ENCODE measurements at places on chromosomes 3 and 15.

DNA sequence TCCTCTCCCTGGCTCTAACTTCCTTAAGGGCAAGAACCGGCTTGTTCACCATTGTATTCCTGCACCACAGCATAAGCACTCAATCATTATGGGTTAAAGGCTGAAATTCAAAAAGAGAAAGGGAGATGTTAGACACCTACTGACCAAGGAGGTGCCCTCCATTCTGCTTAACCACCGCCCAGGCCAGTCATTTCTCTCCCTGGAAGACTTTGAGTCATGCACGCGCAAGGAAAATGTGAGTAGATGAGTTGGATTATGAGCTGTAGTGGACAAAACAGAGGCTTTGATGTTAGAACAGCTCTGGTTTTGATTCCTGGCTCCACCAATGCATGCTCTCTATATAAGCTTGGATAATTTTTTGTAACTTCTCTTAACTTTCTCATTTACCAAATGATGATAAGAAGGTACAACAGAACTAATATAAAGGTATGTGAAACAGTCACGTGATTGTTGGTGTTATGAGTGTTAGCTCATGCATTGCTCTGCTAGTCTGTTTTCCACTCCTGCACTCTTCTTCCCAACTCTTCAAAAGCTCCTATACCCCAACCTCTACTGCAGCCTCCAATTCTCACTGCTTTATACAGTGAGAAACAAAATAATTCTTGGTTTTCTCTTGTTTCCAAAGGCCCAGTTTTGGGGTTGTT, 148.4 kb upstream of the ATP11B start:
- H3K36me3 ChIP-seq, result no peaks in the 10 kb centered on the region
- no peak overlapping the region for H3K27ac ChIP-seq
- no peak overlapping the region for H3K4me3 ChIP-seq
- DNase-seq, result peak; percentile 48
- no peaks in the 10 kb centered on the region for H3K4me1 ChIP-seq
- H3K27me3 ChIP-seq, result no peaks in the 10 kb centered on the region

- no peak overlapping the region for H3K4me3 ChIP-seq
- H3K36me3 ChIP-seq, result no peaks in the 10 kb centered on the region
- peak overlapping the region; percentile 60 for H3K27ac ChIP-seq
These were observed 40.8 kb downstream of the MGLL start for GRCh38 chr3:127781411-127782001.

- DNase-seq, result no peak
- peaks cover 9% of the 10 kb centered on the region for H3K4me1 ChIP-seq
- no peak overlapping the region for H3K27ac ChIP-seq
- no peaks in the 10 kb centered on the region for H3K36me3 ChIP-seq
These were observed 64.9 kb downstream of the DPH6 start for GRCh38 chr15:35481064-35481463.

GRCh38 chr3:14605744-14606143, 45.8 kb upstream of the CCDC174 start:
- H3K4me3 ChIP-seq, result no peak overlapping the region
- DNase-seq, result no peak
- H3K27me3 ChIP-seq, result peaks cover 33% of the 10 kb centered on the region
- H3K4me1 ChIP-seq, result no peaks in the 10 kb centered on the region

DNA sequence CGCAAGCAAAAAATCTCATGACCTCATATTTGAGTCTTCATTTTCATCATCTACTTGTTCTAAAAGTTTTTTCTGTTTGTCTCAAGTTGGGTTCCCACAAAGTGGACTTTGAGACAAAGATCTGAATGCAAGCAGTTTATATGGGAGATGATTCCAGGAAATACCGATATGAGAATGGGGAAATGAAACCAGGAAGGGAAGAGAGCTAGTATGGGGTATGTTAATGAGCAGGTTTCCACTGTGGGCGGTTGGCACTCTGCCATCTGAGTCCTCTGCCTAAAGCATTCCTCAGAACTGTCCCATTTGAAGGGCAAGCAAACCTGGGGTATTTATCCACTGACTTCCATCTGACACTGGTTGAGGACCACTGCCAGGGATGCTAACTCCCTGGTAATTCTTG, 8.8 kb downstream of the ADPRH start:
- no peak for DNase-seq
- H3K36me3 ChIP-seq, result peaks cover 3% of the 10 kb centered on the region
- H3K4me3 ChIP-seq, result no peak overlapping the region
- no peak overlapping the region for H3K27ac ChIP-seq
- H3K4me1 ChIP-seq, result peaks cover 23% of the 10 kb centered on the region
- H3K27me3 ChIP-seq, result no peaks in the 10 kb centered on the region
